ENCODE measurements at places on chromosomes 5 and 9.

GRCh38 chr5:128920345-128921215 is 44.7 kb upstream of the SLC27A6 start:
- no peak for DNase-seq

DNA sequence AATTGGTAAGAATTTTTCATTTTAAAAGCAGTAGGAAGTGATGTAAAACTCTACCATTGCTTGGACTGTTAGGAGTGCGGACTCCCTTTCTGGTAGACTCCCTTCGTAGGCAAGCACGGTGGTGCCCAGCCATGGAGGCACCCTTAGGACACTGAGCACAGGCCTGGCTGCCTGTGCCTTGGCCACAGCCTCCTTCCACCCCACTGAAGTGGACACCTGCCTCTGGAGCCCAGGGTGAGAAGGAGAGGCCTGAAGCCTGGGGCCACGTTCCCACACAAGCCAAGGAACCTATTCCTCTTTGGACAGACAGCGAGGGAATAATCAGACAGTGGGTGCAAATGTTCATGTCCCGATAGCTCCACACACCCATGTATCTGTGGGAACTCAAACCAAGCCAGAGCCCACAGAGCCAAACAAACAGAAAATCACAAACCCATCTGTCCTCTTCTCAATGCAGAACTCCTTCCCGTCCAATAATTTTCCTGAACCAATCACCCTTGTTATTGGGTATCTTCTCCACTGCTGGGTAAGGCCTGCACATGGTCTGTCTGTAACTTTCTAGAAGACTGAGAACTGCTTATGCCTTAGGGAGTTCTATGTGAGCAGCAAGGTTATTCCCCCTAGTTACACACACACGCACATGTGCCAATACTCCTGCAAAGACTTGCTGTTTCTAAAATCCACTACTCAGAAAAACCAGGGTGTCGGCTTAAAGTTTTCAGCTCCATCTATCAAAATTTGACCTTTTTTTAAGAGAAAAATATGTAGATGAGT is 45.2 kb downstream of the UBE2QL1 start:
- no peak for DNase-seq

DNA sequence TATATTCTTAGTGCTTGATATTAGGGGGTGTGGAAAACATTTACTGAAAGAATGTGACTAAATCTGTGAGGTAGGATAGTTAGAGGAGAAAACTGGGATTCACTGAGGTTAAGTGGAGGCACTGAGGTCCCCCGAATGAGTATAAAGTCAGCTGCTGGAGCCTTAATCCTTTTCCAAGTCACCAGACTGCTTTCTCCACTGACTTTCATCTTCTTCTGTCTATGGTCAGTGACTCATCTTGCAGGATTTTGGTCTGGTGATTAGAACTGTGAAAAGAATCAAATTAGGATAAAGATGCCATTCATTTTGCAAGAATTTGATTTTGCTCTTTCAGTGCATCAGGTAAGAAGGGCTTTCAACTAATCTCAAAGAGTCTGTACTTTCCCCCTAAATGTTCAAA is 89.3 kb upstream of the ALDH1A1 start:
- no peak for DNase-seq

DNA sequence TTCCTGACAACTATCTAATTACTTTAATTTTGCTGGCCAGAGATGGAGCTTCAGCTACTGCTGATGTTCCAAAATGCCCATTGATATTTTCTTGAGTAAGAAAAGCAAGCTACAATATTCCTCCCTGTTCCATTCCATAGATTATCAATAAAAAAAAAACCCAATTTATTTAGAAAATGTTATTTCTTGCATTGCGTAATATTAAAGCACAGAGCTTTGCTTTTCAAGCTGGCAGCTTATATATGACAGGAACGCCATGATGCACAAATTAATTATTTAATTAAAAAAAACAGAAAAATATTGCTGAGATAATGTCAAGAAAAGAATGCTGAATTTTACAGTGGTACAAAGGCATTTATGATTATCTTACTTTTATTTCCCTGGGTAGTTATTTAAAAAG is 47.9 kb downstream of the TRPM3 start:
- DNase-seq, result no peak

GRCh38 chr5:147267082-147267832 is 32.4 kb downstream of the STK32A start:
- no peak for DNase-seq

GRCh38 chr9:93116072-93116961 is 17.7 kb downstream of the NINJ1 start:
- no peak for DNase-seq

DNA sequence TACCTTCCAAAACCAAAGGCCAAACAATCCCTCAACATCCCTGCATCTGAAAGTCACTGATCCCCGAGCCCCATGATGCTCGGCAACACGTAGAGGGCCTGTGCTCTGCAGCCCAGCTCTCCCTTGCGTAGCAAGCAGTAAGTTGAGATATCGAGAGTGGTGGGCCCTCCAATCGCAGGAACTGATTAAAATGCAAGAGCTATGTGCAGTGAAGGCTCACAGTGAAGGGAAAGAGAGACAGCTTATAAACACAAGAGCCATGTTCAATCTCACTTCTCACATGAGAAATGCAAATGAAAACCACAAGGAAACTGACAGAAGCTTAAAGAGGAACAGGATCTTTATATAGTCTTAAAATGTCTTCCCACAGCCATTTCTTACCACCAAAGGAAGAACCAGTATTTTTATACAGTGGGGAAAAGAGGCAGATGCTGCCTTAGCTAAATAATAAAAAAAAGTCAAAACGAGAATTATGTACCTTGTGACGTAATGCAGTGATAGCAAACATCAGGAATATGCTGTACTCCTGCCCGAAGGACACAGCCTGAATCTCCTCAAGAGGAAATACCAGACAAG is 24.6 kb downstream of the TTF1 start:
- DNase-seq, result no peak

GRCh38 chr5:154797762-154798161 is 42.6 kb downstream of the LARP1 start:
- no peak for DNase-seq

GRCh38 chr5:57783693-57784092 is 301.1 kb upstream of the ACTBL2 start:
- DNase-seq, result no peak

DNA sequence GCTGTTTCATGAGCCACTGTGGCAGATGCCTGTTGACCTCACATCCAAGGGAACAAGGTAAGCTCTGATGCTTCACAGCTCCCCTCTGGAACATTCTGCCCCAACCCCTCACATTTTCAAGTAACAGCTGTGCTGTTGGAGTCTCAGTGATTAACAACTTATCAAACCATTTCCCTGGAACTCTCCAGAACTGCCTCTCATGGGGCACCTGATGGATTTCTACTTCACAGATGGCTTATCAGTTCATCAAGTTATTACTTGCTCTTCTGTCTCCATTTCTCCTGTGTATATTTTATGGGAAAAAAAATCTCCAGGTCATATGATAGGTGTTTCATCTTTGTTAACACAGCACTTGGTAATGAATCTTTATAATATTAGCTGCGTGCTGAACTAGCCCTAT is 322.4 kb downstream of the MAN2A1 start:
- DNase-seq, result no peak

- no peak for DNase-seq
Measured at GRCh38 chr5:122668552-122668951, 106.3 kb upstream of the SNX2 start.

GRCh38 chr5:132775476-132775961 is 1.5 kb downstream of the SEPTIN8 start:
- no peak for DNase-seq

- DNase-seq, result no peak
Measured at GRCh38 chr5:2642684-2643345, 108.7 kb downstream of the IRX2 start.

DNA sequence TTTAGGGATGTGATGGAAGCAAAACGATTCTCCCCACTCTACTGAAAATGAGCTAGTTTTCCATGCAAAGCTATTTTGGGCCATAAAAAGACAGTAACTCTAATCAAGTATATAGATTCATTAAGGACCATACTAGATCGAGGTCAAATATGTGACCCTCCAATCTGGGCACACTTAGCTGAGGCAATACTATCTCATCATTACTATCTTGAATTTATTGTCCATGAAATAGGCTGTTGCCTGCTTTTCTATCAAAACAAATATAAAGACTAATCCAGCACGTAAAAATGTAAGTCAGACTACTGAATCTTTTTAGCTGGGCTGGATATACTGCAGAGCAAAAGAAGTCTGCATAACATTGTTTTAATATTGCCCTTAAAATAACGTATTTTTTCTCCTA is 943.1 kb downstream of the NR2F1-AS1 start:
- no peak for DNase-seq

DNA sequence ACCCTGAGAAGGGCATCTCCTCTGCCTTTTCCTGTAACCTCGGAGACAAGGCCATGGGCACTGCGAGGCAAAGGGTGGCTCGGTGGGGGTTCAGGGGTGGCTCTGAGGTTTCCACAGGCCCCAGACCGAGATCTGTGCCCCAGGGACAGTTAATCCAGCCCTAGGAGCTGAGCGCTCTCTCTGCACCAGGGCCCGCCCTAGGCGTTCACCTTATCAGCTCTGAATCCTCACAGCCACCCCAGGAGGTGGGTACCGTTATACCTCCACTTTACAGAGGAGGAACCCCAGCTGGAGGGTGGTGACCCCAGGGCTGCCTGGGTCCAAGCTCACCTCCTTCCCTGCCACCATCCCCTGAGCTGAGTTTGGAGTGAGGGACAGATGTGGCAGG is 2.3 kb upstream of the ENG start:
- DNase-seq, result no peak

DNA sequence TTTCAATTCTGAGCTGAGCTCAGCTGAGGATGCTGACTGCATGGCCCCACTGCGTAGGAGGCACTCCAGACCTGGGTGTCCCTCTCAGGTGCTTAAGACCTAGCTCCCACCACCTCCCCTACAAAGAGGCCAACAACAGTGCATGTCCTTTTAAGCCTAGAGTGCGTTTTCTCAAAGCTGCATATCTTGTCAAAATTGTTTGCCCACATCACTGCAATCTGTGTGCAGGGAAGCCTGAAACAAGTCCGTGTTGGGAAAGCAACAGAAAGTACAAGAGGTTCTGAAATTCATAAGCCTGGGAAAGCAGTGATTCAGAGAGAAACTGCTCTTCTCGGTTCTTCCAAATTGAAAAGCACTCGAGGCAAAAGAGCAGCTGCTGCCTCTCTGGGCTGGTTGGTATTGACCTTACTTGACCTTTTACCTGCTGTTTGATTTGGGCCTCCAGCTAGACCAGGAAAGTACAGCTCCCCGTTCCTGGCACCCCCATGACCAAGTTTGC is 238.4 kb downstream of the NR2F1-AS1 start:
- DNase-seq, result no peak

DNA sequence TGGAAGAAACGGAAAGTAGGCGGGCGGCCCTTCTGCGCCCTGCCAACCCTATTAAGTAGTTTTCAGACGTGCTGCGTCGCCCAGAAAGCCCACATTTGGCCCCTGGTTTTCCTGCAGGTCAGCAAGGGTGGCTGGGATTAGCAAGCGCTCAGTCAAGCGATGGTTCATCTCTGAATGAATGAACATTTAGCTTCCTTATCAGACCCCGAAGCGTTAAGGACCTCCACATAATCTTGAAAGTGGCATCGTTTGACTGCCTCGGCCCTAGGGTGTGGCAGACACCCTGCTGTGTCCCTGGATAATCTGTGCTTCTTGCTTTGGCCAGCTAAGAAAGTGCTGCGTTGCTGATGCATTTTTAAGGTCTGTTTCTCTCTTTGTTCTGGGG is 684 bp downstream of the TOR1B start:
- no peak for DNase-seq

GRCh38 chr5:57412680-57413079 is 69.9 kb downstream of the ACTBL2 start:
- no peak for DNase-seq

DNA sequence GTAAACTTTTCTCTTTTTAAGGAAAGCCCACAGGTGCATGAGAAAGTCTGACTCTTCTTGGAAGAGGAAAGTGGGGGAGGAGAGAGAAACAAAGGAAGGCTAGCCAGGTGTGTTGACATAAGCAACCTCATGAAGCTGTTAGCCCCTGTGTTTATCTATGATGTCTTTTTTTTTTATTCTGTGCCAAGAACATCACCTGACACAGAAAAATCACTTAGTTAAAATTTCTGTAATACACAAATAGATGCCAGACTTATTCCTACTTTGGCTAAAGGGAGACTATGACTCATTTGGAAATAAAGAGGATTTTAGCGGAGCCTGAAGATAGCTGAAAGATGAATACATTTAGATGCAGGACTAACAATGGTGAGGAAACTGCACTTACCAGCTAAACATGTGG is 58.3 kb downstream of the BAAT start:
- no peak for DNase-seq

- no peak for DNase-seq
Measured at GRCh38 chr9:125153712-125154367, 10.5 kb upstream of the SCAI start.

GRCh38 chr5:180366326-180366725 is 13.2 kb upstream of the GFPT2 start:
- DNase-seq, result no peak

Measured in central memory CD4-positive, alpha-beta T cell (primary cell).